Activated effector memory CD4-positive, alpha-beta T cell treated with anti-CD3 and anti-CD28 coated beads, Interleukin-2, amount 50 U/mL, for 16 hours (primary cell): ENCODE measurements at places on chromosomes 12 and 14.
A peak's percentile ranks its signal among the peaks of the same experiment; 100 is the strongest.

DNA sequence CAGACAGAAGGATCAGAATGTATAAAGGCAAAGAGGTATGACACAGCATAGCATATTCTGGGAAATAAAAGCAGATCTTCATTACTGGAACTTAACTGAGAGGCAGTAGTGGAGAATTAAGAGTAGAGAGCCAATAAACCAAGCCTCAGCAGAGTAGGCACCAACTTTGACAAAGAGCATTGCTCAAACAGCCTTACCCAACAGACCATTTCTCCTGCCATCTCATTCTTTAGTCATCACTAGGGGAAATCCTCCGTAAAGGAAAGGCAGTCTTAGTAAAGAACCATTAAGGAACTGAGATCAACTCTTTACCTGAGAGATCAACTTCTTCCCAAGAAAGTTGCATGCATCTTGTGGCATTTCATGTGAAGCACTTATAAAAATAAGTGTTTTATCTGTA lies 36.6 kb downstream of the SENP1 start:
- no peak for DNase-seq

DNA sequence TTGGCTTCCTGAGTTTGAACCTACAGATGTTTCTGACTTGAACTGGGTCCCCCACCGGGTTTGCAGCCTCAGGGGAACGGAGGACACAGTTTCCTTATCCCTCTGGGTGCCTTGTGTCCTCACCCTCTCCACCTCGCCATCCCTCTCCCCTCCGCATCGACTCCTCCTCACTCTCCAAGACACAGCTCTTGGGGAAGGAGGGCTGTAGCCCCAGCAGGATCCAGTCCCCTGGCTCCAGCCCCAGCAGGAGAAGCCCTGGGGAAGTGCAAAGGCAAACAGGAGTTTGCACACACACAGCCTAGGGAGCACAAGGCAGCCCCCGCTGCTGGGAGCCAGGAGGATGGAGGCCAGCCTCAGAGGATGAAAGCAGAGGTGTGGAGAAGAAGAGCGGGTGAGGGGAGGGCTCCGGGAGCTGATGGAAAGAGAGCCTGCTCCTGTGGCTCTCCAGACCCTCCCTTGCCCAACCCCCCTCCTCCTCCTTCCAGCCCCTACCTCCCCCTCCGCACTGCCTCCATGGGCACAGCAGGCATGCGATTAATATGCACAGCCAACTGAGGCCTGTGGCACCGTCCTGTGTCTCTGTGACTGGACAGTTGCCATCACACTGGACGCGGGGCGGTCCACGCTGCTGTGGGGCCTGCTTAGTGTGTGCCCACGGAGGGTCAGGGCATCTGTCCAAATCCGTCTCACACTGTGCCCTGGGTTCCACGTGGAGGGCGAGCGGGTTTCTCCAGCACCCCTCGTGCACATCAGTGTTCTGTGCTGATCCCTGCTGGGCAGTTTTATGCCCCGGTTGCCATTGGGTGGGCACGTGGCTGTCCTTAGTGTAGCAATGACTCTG lies 193.7 kb upstream of the DIO3 start:
- no peak for DNase-seq

DNA sequence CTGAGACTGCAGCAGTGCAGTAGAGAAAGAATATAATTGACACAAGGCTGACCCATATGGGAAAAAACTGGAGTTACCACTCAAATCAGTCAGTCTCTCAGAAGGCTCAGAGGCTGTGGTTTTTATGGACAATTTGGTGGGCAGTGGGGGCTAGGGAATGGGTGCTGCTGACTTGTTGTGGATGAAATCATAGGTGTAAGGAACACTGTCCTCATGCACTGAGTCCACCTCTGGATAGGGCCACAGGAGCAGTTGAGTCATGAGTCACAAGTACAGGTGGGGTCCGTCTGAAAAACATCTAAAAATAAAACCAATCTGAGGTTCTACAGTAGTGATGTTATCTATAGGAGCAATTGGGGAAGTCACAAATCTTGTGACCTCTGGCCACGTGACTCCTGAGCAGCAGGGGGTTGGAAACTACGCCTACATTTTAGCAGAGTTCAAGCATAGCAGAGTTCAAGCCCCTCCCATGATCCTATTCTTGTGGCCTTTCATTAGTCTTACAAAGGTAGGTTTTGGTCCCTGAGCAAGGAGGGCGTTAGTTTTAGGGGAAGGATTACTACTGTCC lies 18.1 kb upstream of the SGPP1 start:
- no peak for DNase-seq

DNA sequence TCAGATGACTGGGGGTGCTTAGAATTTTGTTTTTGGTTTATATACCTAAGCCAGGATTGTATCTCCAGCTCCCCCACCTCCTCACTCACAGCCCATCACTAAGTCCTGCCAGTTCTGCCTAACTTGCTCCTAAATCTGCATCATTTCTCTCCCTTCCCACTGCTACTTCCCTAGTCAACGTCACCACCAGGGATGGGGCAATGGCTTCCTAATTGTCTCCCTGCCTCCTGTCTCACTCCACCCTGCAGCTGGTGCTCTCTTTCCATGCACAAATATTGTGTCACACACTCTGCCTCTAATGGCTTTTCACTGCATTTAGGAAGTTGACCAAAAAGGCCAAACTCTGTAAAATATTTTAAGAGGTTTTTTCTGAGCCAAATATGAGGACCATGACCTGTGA lies 11.5 kb downstream of the OAS2 start:
- no peak for DNase-seq

DNA sequence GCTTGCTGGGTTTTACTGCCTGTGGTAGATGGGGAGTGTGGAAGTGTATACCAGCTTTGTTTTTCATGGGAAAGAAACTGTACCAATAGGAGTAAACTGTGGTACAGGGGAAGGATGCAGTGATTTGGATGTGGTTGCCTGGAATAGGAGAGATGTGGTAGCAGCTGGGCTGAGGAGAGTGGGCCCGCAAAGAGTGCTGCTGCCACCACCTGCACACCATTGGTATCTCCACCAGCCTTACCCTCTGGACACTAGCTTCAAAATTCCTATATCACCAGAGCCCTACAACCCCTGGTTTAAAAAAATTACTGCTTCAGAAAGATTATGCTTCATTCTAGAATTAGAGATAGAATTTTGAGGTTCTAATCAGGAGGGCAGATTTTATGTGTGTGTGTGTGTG lies 53.6 kb downstream of the AKAP6 start:
- DNase-seq: no peak

DNA sequence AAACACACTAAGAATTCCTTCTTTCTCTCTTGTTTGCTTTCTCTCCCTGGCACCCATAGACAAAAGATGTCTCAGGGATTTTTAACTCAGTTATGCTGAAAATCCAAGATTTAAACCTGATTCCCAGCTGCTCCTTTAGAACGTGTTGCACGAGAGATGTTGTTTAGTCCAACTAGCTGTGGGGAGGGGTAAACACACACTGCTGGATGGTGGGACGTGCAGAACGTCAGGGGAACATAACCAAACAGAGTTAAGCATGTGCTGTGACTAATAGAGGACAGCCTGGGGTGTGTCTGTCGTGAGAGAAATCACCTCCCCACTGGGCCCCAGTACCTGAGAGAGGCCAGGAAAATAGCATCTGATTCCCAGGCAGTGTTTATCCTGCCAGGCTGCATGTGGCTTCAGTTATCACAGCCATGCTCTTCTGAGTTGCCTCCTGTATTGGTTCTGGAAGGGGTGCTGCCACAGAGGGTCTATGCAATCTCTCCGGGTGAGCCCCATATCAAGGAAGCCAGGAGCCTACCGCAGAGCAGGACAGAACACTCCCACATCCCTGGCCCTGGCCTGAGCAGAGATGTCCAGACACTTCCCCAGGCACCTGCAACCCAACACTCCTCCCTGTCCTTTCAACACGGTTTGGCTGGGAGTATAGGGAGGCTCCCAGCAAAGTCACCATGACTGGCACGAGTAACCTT lies 112.7 kb upstream of the EGLN3 start:
- DNase-seq: no peak

DNA sequence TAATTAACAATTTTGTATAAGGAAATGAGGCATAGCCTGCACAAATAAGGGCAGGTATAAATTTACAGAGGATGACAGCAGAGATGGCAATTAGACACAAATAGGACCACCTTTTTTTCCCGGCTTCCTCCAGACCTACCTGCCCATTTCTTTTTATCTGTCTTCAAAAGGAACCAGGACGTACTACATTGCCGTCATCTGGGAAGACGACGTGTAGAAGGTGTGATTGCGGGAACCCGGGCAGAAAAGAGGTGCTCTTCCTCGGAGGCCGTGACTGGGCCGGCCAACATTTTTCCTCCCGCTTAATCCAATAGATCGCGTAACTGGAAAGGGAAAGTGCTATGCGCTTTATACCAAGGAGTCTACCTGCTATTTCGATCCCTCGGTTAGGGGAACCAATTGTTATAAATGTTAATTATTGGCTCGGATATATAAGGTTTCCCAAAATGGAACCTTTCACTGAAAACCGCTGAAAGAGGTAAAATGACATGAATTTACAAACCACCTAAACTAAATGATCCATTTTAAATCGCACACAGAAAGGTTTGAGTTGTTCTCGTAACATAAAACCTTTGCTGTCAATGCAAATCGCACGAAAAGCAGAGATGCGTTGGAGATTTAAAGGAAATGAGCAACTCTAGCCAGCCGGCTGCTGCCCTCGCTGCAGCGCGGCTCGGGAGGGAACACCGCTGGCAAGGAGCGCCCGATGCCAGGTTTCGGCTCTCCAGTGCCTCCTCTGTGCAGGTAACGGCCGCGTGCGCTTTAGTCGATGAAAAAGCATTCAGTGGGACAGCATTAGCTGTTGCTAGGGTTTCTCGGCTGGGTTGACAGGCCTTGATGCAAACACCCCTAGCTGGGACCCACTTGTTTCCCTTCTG lies 2.8 kb upstream of the SIX1 start:
- no peak for DNase-seq

- no peak for DNase-seq
Measured at GRCh38 chr14:88004506-88005036, 364 bp upstream of the GPR65 start.

DNA sequence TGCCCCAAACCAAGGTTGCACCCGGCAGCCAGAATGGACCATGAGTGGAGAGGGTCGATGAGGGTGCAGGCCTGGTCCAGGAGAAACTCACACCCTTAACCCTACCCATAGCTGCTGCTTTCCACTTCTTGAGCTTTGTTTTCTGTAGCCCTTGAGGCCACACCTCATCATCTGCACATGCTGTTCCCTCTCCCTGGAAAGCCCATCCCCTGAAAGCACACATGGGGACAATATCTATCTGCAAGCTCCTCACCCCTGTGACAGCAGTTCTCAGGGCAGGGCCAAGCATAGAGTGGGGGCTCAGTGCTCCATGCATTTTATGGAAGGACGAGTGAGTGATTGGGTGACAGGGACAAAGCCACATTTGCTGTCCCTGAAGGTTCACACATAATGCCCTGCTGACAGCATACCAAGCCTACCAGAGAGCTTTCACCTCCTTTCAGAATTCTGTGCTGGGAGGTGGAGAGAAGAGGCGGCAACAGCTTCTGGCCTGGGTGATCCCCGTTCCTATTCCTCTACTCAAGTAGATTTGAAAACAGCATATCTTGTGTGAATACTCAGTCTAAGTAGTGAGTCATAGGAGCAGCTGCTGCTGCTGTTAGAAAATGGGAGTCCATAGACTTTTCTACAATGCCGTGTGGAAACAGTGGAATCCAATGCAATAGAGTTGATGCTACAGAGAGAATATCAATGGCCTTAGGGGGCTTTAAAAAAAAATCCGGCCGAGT lies 44.6 kb downstream of the SRGAP1 start:
- DNase-seq: no peak

- DNase-seq: peak; percentile 74
Measured at GRCh38 chr14:49971156-49972130, 78.6 kb downstream of the ARF6 start.

DNA sequence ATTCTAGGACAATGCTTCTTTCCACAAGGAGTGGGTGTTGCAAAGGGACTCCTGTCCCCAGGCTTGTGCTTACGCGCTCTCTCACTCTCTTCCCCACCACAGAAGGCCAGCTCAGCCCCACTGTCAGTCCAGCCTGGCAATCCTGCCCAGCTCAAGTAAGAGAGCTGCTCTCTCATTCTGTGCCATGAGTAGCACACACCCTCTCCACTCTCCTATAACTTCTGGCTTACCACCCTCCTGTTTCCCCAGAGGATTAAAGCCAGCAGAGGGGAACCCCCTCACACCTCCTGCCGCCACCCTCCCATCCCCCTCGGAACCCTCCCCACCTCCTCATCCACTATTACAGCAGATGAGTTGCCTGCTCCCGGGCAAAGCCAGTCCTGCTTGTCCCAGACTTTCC lies 17.1 kb downstream of the NCKAP5L start:
- DNase-seq: no peak

- no peak for DNase-seq
Measured at GRCh38 chr14:105374389-105374788, 23.9 kb upstream of the TEX22 start.

DNA sequence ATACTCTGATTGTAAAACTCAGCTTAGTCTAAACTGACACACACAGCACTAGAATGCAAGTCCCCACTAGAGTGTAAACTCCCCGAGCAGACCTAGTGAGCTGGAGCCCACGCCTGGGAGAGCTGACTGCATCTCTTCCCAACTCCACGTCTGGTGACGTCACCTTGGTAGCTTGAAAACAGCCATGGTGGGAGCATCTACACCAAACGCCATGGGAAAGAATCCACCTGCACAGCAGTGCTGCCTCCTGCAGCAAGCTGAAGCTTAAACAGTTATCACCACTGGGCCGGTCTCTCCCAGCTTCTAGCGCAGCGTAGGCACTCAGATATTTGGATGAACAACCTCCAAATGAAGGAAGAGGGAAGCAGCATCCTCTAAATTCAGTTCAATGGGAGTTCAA lies 4.3 kb upstream of the PAPLN start:
- no peak for DNase-seq

- no peak for DNase-seq
Measured at GRCh38 chr14:76918782-76919394, 92.7 kb downstream of the LRRC74A start.

GRCh38 chr14:90720832-90721231 lies 95.4 kb downstream of the TTC7B start:
- no peak for DNase-seq

GRCh38 chr12:905261-906031 lies 44.0 kb downstream of the RAD52 start:
- no peak for DNase-seq

DNA sequence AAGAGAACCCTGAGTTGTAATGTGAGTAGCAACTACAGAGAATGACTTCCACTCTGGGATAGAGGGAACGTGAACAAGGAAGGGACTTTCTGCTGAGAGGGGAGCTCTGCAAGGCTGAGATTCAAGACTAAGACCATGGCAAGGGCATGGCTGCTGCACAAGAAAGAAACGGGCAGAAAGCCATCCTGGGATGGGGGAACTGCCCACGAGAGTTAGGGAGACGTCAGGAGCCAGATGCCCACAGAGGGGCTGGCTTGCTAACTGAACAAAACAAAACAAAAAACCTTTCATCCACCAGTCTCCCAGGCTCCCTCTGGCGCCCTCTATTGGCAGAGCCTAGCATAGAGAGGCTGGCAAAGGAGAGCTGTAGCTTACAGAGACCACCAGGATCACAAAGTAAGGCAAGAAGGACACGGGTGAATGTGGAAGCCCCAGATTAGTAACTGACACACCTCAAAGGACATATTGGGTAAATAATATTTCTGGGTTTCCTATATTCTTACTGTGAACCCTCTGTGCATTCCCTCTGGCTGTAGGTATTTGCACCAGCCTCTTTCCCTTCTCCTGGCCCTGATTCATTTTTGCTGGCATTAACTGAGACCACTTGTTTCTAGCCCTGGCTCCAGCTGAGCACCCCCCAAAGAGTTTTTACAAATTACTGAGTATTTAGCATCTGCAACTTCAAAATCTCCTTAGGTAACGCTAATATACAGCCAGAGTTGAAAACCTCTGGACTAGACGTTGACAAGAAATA lies 338.3 kb downstream of the EMP1 start:
- peak; percentile 63 for DNase-seq

- DNase-seq: no peak
Measured at GRCh38 chr14:61877035-61877390, 114.8 kb downstream of the SNAPC1 start.
